ENCODE measurements at places on chromosomes 5 and 9. TPM values are rescaled to one million over a fixed set of nuclear protein-coding genes. Genes with fewer than 3 reads are reported as not detected.

Gene TAF11L9
- not detected for total RNA-seq

Gene ZDHHC11B
- 12.7 TPM for total RNA-seq

DNA sequence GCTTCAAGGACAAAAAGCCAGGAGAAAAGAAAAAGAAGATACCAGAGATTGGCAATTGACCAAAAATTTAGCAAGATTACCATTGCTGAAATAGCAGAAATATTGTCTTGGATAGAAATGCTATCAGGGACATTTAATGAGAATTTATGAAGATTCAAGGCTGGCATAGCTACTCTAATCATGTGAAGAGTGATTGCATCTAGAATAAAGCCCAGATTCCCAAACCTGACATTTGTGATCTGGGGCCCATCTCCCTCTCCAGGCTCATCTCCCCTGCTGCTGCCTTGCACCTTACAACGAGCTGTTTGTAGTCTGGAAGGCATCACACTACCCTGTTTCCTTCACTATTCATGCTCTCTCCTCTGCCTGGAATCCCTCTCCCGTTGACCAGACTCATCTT lies 114.5 kb downstream of the C9orf152 start:
- no peak for DNase-seq
- no peaks in the 10 kb centered on the region for H3K27me3 ChIP-seq
- no peaks in the 10 kb centered on the region for H3K36me3 ChIP-seq
- peak overlapping the region; percentile 35 for H3K27ac ChIP-seq

- DNase-seq = peak; percentile 82
- H3K4me3 ChIP-seq = no peak overlapping the region
These were observed 16.0 kb downstream of the ANXA6 start for GRCh38 chr5:151141535-151141934.

GRCh38 chr9:114030364-114030763 lies 47.7 kb downstream of the AMBP start:
- H3K36me3 ChIP-seq = peaks cover 3% of the 10 kb centered on the region
- H3K27ac ChIP-seq = no peak overlapping the region
- peak; percentile 39 for DNase-seq

GRCh38 chr9:73896061-73896460 lies 601.1 kb upstream of the RORB start:
- no peak overlapping the region for H3K27ac ChIP-seq
- no peaks in the 10 kb centered on the region for H3K4me1 ChIP-seq
- H3K27me3 ChIP-seq = no peaks in the 10 kb centered on the region
- H3K4me3 ChIP-seq = no peak overlapping the region

GRCh38 chr5:125103459-125103858 lies 357.0 kb upstream of the ZNF608 start:
- no peak overlapping the region for H3K4me3 ChIP-seq
- no peak overlapping the region for H3K27ac ChIP-seq
- no peaks in the 10 kb centered on the region for H3K27me3 ChIP-seq

Data from sigmoid colon (tissue), 7 donors.